ENCODE measurements at places on chromosomes 11 and 22.
A peak's percentile ranks its signal among the peaks of the same experiment; 100 is the strongest.

DNA sequence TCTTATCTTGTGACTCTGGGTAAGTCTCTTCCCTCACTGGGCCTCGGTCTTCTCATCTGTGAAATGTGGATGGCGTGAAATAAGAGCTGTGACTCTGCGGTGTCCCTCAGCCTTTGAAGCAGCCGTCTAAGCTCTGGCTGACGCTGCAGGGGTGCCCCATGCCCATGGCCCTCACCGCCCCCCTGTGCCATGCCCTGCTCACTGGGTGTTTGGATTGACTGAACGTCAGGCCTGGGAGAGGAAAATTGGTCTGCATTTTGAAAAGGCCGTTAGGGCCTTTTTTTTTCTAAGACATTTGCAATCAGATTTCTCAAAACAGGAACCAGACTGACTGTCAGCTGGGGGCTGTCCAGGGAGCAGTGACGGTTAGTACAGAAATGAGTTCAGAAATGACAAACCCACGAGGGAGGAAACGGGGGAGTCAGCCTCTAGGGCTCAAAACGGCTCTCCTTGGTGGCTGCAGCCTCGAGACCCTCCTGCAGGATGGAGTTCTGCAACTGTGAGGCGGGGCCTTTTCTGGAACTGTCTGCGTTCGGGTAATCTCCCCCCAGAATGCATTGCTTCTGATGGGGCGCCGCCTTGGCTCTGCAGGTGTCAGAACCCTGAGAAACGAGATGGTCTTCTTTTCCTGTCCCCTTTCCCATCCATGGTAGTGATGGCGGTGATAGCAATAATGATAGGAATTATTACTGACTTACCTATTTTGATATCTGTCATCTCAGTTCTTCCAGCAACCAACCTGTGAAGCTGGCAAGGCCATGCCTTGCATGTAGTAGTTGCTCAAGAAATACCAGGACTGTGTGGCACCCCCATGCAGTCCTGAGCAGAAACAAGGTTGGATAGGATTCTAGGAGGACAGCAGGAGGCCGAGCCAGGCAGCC, 2.0 kb downstream of the GRK2 start:
- no peak for DNase-seq

GRCh38 chr11:5038341-5038740, 8.0 kb upstream of the OR52J3 start:
- no peak for DNase-seq

- no peak for DNase-seq
Measured at GRCh38 chr11:86747801-86748200, 52.5 kb upstream of the PRSS23 start.

- no peak for DNase-seq
Measured at GRCh38 chr11:9859554-9860305, 195.9 kb downstream of the SWAP70 start.

DNA sequence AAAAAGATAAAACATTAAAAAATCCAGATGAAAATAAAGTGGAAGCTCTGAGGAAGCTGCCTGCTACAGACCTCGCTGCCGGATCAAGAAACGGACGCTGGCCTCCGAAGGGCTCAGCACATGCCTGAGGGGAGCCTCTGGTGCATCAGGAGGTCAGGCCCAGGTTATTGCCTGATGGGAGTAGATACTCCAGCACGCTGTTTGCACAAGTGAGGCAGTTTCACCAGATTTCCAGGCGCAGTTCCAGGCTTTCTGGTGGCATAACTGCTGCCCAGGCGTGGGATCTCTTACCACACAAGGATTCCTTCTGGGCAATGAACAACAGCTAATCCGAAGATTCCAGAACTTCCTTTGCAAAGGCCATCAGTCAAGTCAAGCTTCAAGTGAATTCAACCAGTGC, 154.2 kb downstream of the MPPED1 start:
- DNase-seq, result no peak

GRCh38 chr11:47271328-47271727, 1.4 kb downstream of the MADD start:
- DNase-seq, result no peak

GRCh38 chr11:62622476-62623089, 797 bp upstream of the B3GAT3 start:
- no peak for DNase-seq

DNA sequence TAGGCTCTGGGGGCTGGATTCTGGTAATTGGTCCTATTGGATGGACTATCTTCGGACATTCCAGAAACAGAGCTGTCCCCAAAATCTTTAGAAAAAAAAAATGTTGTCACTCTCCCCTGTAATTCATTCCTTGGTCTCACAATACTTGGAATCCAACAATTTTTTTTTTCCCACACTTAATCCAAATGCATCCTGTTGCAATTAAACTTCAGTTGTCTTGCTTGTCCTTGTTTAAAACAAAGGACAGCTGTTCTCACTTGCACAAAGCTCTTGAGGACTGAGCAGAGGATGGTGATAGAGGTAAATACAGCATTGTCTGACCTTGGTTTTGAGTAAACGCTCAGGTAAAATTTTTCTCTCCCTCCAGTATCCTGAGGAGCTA, 75.3 kb downstream of the SC5D start:
- DNase-seq, result no peak

DNA sequence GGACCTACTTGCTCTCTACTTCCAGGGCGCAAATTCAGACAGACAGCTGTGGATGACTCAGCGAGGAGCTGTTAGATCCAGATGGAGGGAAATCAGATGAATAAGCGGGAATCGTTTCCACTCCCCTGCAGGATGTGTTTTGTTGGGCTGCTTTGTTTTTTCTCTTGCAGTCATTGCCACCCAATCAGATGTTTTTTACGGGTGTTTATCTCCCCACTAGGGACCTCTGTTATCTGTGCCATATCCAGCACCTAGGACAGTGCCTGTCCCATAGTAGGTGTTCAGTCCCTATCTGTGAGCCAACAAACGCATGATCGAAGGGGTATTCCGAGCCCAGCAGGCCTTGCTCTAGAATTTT, 51.1 kb upstream of the PARVG start:
- DNase-seq, result no peak

DNA sequence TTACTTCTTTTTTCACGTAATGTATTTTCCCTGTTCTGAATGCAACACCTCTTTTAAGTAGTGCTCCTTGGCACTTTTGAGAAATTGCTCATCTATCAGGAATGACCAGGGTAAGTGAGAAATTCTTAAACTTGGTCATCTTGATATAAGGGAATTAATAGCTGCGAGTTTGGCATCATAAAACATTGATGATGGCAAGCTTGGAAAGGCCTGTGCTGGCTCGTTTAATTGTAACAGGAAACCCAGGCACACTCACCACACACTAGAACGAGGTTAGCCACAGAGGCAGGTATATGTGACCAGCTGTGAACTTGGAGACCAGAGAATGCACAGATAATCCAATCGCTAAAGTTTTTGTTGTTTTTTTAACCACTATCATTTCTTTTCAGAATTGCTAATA, 24.3 kb downstream of the FAM118A start:
- DNase-seq, result no peak

GRCh38 chr11:1928891-1929541, 9.5 kb downstream of the TNNT3 start:
- no peak for DNase-seq

DNA sequence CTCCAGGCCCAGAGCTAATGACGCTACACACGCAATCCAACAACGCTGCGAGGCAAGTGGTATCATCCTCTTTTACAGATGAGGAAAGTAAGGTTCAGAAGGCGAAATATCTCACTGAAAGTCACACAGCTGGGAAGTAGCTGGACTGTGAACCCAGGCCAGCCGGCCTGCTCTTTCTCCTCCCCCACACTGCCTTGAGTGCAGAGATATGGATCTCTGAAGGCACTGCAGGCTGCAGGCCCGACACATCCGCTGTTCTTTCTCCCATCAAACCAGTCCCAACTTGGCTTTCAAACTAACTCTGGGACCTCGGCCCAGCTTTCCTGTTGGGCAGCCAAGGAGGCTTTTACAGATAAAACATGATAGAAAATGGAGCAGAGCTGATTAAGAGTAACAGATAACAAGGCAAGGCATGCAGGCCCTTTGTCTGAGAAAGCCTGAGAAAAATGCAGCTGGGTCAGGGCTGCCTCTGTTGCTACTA, 64.0 kb upstream of the PTPRJ start:
- DNase-seq, result peak; percentile 87

DNA sequence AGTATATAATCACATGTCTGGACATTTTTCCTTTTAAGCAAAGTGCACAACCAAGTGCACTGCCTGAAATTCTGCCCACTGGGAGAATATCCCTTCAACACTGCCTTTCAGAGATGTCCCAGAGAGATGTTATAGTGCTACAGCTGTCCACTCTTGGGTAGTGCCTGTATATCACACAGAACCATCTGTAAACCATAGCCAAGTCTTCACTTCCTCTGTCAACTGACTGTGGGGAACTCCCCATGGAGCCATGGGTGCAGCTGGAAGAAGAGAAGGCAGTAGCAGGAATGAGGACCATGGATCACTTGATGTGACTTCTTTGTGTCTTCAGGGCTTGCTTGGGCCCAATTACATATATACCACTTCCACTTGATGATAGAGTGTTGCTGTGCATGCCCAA, 44.6 kb upstream of the LIN7C start:
- no peak for DNase-seq

GRCh38 chr22:32987081-32987631, 71.0 kb downstream of the SYN3 start:
- peak; percentile 94 for DNase-seq

GRCh38 chr11:130247319-130247718, 67.4 kb downstream of the ZBTB44 start:
- DNase-seq, result no peak

DNA sequence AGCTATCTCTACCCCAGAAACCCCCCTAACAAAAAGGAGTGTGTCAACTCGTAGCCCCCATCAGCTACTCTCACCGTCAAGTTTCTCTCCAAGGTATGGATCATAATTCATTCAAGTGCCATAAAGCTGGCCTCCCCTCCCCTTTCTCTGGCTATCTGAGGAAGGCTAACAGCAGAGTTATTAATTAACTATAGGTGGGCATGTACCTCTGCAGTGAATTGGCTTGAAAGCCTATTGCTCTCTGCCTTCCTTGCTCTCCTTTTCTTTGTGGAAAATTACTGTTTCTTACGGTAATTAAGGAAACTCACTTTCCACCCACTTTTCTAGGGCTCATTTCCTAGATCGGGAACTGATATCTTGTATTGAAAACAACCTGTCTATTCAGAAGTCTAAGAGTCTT, 14.1 kb downstream of the POLA2 start:
- no peak for DNase-seq

DNA sequence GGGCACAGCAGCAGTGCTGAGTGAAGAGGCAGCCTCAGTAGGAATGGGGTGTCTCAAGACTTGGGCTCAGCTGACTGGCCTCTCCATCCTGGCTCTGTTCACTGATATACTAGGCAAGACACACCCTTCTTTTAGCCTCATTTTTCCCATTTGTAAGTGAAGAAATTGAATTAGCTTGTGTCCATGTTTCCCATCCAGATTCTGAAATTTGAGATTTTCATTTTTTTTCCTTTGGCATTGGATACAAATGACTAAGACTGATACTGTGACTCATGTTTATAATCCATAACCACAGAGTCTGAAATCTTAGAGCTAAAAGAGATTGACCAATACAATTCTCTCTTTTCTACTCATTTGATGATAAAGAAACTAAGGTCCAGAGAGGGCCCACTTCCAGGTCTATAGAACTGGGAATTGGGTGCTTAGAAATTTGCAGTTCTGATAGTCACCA, 110.9 kb downstream of the KCNC1 start:
- DNase-seq, result no peak

DNA sequence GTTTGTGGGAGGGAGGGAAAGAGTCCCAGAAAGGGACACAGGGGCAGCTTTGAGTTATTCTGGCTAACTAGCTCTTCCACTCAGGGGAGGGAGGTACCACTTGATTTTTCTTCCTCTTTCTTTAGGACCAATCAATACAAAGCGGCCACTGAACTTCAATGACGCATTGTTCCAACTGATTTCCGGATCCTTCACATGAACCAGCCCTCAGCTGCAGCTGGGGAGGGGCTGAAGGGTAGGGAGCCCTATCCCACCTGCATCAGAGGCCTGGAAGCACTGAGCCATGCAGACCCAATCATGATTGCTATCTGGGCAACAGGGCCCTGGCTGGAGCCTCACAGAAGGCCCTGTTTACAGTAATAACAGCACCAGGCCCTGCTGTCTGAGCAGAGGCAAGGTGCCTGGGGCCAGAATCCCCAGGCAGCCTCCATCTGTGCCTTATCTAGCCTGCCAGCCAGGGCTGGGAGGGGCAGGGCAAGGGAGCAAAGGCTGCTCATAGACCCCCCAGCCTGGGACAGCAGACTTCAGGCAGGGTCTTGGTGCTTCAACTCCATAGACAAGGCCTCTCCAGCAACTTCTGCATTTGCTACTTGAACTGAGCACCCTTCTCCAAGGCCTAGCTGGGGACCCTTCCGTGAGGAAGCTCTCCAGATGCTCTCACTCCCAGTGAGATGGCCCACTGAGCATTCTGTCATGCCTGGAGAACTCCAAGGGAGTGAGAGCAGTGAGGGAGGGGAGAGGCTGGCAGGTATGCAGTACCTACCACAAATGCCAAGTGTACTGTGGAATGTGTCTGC, 22.5 kb downstream of the CLPB start:
- DNase-seq, result peak; percentile 98

- peak; percentile 88 for DNase-seq
Measured at GRCh38 chr11:1202776-1203504, 19.9 kb upstream of the MUC5B start.

DNA sequence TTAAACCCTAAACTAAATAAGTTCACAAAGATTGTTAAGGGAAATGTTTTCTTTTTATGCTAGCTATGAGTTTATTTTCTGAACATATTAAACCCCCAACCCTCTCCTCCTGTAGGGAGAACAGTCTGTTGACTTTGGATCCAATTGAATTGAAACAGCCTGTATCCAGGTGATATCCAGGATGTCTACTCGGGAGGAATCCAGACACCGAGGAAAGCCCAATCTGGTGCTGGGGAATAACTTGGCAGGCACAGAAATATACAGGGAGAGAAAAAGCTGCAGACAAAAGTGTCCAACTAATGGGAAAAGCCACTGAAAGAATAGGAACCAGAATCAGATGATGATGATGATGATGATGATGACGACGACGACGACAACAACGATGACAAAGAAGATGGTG, 93.9 kb upstream of the API5 start:
- DNase-seq, result no peak

DNA sequence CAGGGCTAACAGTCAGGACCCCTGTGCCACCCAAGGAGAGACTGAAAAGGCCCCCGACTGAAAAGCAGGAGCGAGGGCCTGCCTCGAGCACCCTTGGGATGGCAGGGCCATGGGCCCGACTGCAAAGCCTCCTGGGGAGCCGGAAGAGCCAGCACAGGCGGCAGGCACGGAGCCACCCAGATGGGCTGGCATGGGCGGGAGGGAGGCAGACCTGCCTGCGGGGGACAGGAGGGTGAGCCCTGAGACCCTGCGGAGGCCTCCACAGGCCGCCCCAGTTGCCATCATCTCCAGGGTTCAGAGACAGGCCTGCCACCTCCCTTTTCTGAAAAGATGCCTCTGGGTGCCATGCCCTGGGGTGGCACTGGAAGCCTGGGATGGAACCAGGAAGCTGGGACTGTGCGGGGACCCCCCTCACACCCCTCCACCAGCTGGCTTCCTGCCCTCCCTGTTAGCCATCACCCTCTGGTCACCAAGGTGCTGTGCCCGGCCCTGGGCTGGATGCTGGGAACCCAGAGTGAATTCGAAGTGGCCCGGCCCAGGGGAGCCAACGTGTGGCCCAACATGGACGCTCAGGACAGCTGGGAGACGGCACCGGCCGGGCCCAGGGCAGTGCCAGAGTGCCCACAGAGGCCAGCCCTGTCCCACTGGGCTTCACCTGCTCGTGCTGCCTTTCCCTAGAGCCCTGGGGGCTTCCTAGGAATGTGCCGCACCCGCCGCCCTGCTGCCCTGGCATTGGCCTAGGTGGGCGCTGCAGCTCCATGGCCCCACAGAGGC, 13.8 kb downstream of the TSPAN32 start:
- DNase-seq, result no peak
